OCI-M1 (cell line): ENCODE measurements at places on chromosomes 16 and 17.

GRCh38 chr17:29443041-29443739, 53.0 kb downstream of the TAOK1 start:
- no peak for DNase-seq

GRCh38 chr16:62256406-62256805, 220.2 kb upstream of the CDH8 start:
- DNase-seq: peak; percentile 38

DNA sequence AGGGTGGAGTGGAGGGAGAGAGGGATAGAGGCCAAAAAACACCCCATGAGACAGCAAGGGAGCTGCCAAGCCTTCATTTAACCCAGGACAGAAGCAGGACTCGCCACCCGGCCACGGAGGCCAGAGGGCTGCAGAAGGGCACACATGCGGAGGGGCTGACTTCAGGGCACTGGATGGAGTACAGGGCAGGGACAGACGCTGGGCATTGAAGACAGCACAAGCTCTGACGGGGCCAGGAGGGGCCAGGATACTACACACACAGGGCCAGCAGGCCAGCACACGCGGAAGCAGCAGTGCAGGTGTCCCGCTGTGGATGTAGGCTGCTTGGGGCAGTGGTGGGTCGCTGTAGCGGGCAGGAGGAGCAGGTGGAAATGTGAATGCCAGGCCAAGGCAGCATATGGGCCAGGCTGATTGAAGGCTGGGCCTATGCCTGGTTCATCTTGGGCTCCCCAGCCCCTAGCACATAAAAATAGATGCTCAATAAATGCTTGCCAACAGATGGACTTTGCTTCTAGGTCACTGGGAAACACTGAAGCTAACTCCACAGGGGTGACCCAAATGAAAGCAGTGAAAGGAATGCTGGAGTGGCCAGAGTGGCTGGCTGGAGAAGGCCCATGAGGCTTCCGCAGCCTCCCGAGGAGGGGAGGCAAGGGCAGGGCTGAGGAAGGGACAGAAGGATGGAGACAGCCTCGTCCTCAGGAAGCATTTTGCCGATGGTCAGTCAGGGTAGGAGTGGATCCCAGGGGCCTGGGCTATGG, 61.6 kb downstream of the GNA13 start:
- DNase-seq: no peak

GRCh38 chr16:7545251-7545650, 212.6 kb downstream of the RBFOX1 start:
- DNase-seq: no peak

- DNase-seq: no peak
These were observed 819 bp downstream of the NLK start for GRCh38 chr17:28043296-28043695.
